ENCODE measurements at places on chromosomes 1 and 21.
A peak's percentile ranks its signal among the peaks of the same experiment; 100 is the strongest.

- no peak for DNase-seq
These were observed 114.0 kb downstream of the GREM2 start for GRCh38 chr1:240497908-240498307.

GRCh38 chr21:24423546-24423945 lies 1183.7 kb downstream of the MRPL39 start:
- DNase-seq: no peak

DNA sequence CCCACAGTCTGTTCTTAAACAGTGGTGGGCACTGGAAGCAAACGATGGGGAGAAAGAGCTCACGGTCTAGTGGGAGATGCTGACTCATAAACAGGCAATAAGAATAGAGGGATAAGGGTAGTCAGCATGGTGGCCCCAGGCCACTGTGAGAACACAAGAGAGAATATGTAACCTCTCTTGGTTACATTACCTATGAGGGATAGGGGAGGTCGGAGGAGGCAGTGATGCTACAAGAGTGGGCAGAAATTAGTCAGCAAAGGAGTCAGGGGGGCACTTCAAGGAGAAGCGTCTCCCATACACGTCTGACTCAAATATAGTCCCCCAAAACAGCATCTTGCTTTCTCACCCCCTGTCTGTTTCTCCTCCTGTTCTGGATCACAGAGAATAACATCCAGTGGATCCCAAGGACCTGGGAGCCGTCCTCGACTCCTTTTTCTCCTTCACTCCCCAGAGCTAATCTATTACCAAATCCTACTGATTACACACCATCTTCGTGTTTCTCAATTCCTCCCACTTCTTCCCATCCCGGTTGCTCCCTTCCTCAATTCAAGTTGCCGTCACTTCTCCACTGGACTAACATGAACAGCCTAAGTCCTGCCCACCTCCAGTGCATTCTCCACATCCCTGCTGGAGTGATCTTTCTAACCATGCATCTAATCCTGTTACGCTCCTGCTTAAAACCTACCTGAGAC lies 2.1 kb downstream of the SLAMF8 start:
- no peak for DNase-seq

GRCh38 chr1:23980728-23981070 lies 572 bp upstream of the SRSF10 start:
- peak; percentile 64 for DNase-seq

GRCh38 chr21:17976691-17977090 lies 157.5 kb upstream of the C21orf91 start:
- no peak for DNase-seq

DNA sequence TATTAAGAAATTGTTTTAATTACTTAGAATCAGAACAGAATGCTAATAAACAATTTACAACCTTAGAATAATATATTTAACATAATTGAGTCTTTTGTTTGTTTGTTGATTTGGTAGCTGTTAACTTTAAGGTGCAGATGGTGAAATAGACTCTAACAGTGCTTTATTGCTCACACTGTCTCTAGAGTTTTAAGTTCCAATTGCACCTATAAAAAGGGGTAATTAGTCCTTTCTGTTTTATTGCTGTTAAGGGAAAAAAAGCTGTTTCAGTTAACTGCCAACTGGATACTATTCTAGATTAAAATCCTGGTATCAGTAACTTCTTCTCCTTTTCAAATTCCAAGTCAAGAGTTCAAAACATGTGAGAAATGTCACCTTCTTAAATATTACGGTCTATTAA lies 197.6 kb upstream of the TMPRSS15 start:
- DNase-seq: no peak

- DNase-seq: no peak
These were observed 523.3 kb upstream of the RGS18 start for GRCh38 chr1:191634801-191635508.

DNA sequence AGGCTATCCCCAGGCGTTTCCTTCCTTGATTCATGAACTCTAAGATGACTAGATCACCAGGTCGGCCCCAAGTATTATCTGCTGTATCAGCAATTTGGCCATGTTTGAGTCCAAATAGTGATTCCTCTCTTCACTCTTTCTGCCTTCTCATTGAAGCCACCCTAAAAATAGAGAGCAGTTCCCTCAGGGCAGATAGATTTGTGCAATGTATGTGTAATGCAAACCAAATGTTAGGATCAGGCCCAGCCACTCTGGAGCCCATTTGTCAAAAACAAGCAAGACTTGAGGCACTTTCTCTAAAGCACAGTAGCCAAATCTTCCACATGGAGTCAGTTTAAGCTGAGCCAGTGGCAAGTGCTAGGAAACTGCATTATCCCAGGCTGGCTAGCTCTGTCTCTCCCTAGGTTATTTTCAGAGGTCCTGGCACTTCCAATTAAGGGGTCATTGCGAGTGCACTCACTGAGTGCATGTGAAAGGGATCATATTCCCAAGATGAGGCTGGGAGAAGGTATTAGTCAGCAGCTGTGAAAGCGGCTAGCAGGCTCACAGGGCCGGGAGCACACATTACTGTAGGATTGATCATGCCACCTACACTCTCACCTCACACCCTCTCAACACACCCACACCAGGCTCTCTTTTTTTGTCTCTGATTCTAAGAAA lies 97.9 kb upstream of the RAB3GAP2 start:
- DNase-seq: no peak

- no peak for DNase-seq
These were observed 137.0 kb downstream of the BRINP2 start for GRCh38 chr1:177307771-177308170.

GRCh38 chr1:3306583-3307291 lies 147.7 kb upstream of the ARHGEF16 start:
- DNase-seq: no peak

DNA sequence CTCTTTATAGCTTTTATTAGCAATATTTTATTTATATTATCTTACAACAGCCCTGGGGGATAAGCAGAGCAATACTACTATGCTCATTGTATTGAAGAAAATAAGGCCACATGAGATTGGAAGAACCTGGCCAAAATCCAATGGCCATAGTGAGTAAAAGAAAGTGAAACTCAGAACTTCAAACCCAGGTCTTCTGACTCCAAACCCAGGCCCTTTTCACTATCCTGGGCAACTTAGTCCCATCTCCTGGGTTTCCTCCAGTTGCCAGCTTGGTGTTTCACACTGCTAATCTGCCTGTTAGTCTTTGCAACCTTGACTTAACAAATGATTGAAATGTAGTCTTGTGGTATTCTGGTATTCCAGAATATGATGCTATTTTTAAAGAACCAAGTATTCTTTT lies 22.4 kb upstream of the EXO1 start:
- no peak for DNase-seq

GRCh38 chr1:94283462-94283861 lies 46.1 kb upstream of the ARHGAP29 start:
- DNase-seq: no peak

GRCh38 chr1:234372011-234372757 lies 1.1 kb upstream of the COA6 start:
- no peak for DNase-seq

DNA sequence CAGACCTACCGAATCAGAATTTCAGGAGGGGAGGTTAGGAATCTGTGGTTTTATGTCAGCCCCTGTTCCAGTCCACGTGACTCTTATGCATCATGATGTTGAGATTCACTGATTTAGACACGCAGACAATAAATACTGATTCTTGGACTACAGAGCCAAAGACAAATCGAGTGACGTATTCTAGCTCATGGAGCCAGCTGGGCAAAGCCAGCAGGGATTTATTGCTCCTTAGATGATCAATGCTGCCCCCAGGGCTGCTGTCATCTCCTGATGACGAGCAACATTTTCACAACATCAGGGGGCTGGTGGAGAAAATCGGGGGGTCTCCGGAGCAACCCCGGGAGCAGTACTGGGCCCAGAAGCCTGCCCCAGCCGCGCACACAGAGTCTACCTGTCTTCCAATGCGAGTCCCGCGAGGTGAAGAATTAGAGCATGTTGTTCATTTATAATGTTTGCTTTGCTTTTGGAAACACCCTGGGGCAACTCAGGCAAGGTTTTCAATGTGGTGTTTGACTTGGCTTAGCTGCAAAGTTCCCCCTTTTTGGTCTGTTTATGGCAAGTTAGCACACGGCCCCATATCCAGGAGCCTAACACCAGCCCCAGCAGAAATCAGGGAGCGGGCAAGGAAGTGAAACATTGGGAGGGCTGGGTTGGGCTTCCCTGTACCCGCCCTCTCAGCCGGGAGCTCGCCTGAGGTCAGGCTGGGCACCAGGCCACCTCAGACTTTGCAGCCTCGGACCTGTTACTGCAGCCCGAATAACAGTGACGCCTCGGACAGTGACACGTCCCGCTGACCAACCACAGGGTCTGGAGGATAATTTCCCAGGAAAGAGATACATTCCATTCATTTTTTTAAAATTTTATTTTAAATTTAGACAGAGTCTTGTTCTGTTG lies 19.9 kb upstream of the CLDN14 start:
- DNase-seq: no peak

GRCh38 chr1:81512252-81513003 lies 288.3 kb upstream of the ADGRL2 start:
- no peak for DNase-seq

DNA sequence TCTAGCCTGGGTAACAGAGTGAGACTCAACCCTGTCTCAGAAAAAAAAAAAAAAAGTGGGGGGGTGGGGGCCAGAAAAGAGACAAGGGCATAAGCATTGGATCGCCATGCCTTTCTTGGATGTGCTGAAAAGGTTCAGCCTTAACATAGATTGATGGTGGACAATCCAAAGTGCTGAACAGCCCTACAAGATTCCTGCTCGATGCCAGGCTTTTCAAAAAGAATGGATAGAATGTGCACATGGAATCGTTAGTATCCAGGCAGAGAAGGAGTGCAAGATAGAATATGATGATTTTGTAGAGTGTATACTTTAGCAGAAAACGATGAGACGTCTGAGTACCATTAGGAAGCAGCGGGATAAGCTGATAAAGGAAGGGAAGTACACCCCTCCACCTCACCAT lies 10.9 kb upstream of the COA7 start:
- no peak for DNase-seq
